Activated T-cell treated with anti-CD3 and anti-CD28 coated beads for 24 hours (primary cell): ENCODE measurements at places on chromosomes 4 and X.

DNA sequence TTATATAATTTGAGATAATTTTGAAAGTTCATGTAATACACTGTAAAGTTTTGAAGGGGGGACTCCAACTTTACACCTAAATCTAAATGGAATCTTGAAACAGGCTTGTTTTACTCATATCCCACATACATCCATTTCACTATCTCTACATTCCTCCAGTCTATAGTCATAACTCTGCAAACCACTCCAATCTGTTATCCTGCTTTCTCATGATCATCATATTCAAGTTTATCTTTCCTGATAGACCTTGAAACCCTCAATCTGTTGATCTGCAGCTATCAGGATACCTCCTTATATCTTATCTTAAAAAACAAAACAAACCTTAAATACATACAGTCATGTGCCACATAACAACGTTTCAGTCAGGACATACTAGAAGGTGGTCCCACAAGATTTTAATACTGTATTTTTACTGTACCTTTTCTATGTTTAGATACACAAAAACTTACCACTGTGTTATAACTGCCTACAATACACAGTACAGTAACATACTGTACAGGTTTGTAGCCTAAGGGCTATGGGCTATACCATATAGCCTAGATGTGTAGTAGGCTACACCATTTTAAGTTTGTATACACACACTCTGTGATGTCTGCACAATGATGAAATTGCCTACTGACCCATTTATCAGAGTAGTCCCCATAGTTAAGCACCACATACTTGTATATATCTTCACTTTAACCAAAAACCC lies 14.0 kb downstream of the CHIC2 start:
- DNase-seq: no peak

DNA sequence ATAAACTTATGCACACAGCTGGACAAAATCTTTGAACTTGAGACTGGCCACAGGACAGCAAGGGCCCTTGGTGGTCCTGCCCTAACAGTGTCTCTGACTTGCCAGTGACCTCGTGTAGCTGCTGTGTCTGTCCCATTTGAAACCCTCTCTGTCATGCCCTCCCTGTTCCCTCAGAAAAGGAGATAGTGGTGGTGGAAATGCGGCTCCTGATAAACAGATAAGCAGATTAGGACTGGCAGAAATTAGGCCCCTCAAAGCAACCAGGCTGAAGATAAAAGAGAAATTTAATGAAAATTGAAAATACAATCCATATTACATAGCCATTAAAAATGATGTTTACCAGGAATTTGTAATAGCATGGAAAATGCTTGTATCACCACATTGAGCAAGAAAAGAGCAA lies 136.6 kb upstream of the ATP6AP2 start:
- DNase-seq: no peak

DNA sequence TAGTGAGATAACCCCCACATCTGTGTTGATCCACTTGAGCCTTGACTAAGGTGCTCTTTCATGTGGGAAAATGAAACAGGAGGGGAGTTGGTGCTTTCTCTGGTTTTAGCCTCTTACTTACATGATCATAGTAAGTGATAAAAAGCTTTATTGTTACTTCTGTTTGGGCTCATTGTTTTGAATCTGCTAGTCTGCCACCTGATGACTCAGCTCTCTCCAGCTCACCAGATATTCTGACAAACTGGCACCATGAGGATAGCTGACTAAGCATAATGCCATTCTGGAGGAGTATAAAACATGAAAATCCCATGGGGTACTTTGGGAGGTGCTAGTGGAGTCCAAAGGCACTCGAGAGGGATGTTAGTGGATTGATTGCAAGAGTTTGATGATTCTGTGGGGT lies 824.0 kb downstream of the RAPGEF2 start:
- no peak for DNase-seq

- no peak for DNase-seq
Observed at GRCh38 chr4:152698089-152698499, 18.3 kb upstream of the TMEM154 start.

DNA sequence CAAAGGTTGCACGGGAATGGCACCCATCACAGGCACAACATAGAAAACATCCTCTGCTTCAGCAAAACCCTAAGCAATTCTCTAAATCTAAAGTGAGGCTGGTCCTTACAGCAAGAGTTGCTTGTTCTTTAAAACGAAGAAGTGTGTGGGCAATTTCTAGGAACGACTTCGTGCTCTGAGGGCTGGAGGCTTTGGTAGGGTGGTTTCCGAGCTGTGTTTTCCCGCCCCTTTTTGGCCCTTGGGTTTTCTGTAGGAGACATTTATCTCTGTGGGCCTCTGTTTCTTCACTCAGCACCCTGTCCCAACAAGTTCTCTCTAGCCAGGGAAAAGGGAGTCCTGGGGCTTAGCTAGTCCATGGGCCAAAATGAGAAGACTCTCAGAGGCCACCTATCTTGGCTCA lies 84.2 kb downstream of the SLC2A9 start:
- no peak for DNase-seq

DNA sequence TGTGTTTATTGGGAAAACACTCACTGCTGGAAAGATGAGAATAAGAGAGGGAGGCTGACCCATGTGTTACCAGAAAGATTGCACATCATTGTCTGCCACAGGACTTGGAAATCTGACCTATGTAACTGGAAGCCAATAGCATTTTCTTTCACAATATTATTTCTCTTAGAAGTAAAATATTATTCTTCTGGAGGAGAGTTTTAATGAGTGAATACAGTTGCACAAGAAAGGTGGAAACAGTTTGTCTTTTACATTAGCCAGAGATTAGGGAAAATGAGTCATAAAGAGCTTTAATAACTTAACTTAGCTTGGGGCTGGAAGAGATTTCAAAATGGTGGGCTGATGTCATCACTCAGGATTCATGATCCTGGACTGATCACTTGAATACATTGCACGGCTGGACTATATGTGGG lies 31.5 kb upstream of the LNX1 start:
- DNase-seq: no peak

GRCh38 chr4:4386296-4386735 lies 586 bp upstream of the NSG1 start:
- no peak for DNase-seq

DNA sequence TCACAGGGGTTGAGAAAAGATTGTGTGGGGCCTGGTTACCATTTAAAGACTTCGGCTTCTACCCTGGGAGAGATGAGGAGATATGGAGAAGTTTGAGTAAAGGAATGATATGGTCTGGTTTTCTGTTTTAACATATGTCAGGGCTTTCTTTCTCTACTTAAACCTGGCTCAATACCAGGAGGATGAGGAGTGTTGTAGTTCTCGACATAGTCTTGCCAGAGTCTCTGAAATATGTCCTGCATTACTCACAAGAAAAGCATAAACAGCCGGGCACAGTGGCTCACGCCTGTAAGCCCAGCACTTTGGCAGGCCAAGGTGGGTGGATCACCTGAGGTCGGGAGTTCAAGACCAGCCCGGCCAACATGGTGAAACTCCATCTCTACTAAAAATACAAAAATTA lies 16.4 kb upstream of the ACE2 start:
- DNase-seq: no peak

DNA sequence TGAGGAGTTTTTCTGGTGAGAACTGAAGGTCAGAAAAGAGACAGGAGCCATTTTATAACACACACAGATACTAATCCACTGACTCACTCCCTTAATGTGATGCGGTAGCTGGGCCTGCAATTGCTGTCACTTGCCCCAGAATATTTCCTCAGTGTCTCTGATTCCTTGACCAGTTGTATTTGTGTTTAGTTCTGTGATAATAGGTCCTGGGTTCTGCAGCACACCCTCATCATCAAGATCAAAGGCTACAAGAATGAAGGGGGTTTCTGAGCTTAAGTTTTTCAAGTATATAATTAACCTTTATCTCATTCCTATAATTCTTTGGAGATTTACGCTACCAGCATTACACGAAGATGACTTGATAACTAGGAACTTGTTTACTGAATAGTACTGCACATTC lies 576.5 kb upstream of the CPXCR1 start:
- DNase-seq: no peak

GRCh38 chrX:1205681-1206611 lies 6.5 kb downstream of the CRLF2 start:
- DNase-seq: peak; percentile 30
